Pons (tissue), 1 donor: ENCODE measurements at places on chromosomes 6 and 20.

GRCh38 chr6:137705160-137706082 lies 161.6 kb upstream of the TNFAIP3 start:
- DNase-seq, result peak; percentile 36

GRCh38 chr6:25777856-25778649 lies 23.5 kb downstream of the SLC17A4 start:
- DNase-seq, result no peak

- DNase-seq, result no peak
These were observed 317.6 kb downstream of the HDGFL1 start for GRCh38 chr6:22886650-22887581.

- no peak for DNase-seq
These were observed 157.8 kb upstream of the PREP start for GRCh38 chr6:105560611-105561066.

- no peak for DNase-seq
These were observed 394.7 kb upstream of the SULF2 start for GRCh38 chr20:48180024-48180423.

- no peak for DNase-seq
These were observed 132.7 kb upstream of the MAP3K7 start for GRCh38 chr6:90719321-90720195.

GRCh38 chr6:129434091-129434490 lies 275.9 kb downstream of the ARHGAP18 start:
- DNase-seq, result no peak

- peak; percentile 87 for DNase-seq
These were observed 27.2 kb upstream of the TULP4 start for GRCh38 chr6:158284876-158285655.

DNA sequence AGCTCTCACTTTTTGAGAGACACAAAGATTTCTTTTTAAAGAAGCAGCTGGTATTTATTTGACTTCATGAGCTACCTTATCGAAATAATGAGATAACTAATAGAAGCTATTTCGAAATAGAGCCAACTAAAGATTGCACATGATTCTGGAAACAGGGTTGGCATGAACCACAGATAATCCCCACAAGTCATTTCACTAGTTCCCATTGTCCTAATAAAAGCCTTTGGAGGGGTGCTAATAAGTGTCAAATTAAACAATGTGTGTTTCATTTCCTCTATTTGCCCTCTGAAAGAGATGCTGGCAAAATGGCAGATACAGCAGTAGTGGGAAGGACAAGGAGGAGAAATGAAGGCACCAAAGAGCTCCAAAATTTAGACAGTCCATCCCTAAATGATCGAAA lies 78.6 kb upstream of the RIPOR2 start:
- no peak for DNase-seq

GRCh38 chr20:31595654-31596411 lies 9.3 kb upstream of the ID1 start:
- no peak for DNase-seq

- no peak for DNase-seq
These were observed 356.9 kb upstream of the MARCKS start for GRCh38 chr6:113500221-113500620.

DNA sequence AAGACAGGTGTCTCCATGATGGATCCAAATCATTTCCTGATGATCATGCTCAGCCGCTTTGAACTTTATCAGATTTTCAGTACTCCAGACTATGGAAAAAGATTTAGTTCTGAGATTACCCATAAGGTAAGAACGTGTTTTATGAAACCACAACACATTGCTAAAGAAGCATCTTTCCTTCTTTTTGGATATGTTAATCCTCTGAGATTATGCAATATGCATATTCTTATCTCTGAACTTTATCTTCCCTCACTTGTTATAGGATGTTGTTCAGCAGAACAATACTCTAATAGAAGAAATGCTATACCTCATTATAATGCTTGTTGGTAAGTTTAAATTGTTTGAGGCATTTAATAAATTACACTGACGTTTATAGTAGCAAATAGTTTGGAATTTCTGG lies 78.2 kb downstream of the PRPH2 start:
- DNase-seq, result no peak

- peak; percentile 61 for DNase-seq
These were observed 199.7 kb upstream of the SIM1 start for GRCh38 chr6:100664274-100665040.

DNA sequence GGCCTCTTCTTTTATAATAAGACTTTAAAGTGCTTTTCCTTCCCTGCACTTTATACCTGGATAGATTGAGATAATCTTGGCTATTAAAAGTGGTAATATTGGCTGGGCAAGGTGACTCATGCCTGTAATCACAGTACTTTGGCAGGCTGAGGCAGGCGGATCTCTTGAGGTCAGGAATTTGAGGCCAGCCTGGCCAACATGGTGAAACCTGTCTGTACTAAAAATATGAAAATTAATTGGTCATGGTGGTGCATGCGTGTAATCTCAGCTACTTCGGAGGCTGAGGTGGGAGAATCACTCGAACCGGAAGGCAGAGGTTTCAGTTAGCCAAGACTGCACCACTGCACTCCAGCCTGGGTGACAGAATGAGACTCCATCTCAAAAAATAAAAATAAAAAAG lies 197.1 kb upstream of the RGS17 start:
- no peak for DNase-seq

- DNase-seq, result no peak
These were observed 14.7 kb downstream of the ENPP3 start for GRCh38 chr6:131651782-131652181.

DNA sequence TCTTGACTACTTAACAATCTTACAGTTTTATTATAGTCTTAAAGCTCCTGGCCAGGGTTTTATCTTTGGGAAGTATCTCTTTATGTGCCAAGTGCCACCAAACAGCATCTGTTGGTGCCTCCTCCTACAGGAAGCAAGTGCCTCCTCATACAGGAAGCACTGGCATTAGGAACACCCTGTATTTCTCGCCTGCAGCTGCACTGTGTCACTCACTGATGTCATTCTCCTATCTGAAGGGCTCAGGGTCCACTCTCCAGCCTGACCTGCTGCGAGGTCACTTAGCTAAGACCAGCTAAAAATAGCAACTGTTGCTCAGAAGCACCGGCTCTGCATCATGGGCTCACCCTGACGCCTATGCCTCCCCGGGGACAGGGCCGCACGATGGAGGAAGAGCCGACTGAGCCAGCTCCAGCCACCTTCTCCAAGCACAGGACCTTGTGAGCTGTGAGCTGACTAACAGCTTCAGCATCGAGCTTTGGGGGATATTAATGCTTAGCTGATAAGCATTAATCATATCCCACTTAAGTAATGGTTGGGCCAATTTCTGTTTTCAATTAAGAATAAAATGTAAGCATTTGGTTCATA lies 66.3 kb upstream of the CD93 start:
- DNase-seq, result no peak

DNA sequence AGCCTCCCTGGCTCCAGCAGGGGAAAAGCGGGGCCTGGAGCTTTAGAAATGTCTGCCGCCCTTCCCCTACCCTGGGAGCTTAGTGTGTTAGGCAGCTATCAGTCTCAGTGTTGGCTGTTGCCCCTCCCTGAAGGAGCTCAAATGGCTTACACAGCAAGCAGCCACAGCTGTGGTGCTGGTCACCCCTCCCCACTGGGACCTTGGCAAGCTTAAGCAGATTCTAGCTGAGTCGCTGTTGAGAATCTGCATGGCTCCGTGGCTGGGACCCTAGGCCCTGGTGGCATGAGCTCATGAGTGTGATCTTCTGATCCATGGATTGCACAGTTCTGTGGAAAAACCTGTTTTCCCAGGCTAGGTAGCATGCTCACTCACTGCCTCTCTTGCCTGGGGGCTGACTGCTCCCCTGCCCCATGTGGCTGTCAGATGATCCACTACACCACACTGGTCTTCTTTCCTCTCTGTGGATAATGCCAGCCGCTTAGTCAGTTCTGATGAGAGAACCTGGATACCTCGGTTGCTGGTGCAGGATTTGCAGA lies 714.0 kb downstream of the MAFB start:
- no peak for DNase-seq

DNA sequence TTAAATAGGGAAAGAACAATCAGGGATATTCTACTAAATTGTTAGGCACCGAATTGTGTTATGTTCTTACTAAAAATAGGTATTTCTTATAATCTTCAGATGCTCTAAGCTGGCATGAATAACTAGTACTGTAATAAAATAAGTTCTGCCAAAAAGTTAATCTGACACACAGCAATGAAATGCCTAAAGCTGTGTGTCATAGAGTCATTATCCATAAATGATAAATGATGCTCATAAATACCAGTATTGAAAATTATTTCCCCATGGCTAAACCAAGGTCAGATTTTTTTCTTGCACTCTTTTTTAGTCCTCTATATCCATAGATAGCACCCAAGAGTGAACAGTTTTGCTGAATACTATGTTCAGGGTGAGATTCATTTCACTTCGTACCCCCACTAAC lies 11.7 kb upstream of the PRIM2 start:
- no peak for DNase-seq

GRCh38 chr6:89475101-89475500 lies 42.1 kb downstream of the ANKRD6 start:
- DNase-seq, result no peak

DNA sequence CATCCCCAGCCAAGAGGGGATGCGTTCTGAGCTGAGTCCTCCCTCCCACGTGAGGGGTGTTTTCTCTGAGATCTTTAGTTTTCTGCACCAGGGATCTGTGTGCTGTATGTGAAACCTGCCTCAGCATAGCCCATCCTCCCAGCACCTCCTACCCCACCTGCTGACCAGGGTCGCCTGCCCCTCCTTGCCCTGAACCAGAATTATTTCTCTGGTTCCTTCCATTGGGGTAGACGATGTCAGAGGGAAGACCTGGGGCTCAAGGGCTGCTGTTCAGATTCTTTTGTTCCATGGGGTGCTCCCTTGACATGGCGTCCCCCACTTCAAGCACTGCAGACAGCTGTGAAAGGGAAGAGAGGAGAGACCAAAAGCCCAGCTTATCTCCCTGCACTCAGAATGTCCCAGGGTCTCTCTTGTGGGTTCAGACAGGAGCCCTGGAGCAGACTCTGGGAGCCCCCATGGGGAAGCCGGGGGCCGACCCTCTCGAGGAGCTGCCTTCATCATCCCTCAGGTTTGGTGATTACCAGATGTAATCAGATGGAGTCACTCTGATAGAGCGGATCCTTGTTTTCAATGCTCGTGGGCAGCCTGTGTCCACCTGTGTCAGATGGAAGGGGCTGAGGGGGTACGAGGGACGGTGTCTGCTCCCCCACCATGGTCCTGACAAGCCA lies 74.3 kb downstream of the ERMARD start:
- DNase-seq, result no peak

- no peak for DNase-seq
These were observed 32.7 kb downstream of the CD109 start for GRCh38 chr6:73728548-73729205.
